Stimulated activated CD8-positive, alpha-beta memory T cell treated with anti-CD3 and anti-CD28 coated beads, Interleukin-15, amount 100 ng/mL, for 24 hours (primary cell): ENCODE measurements at places on chromosomes 2 and 18.

DNA sequence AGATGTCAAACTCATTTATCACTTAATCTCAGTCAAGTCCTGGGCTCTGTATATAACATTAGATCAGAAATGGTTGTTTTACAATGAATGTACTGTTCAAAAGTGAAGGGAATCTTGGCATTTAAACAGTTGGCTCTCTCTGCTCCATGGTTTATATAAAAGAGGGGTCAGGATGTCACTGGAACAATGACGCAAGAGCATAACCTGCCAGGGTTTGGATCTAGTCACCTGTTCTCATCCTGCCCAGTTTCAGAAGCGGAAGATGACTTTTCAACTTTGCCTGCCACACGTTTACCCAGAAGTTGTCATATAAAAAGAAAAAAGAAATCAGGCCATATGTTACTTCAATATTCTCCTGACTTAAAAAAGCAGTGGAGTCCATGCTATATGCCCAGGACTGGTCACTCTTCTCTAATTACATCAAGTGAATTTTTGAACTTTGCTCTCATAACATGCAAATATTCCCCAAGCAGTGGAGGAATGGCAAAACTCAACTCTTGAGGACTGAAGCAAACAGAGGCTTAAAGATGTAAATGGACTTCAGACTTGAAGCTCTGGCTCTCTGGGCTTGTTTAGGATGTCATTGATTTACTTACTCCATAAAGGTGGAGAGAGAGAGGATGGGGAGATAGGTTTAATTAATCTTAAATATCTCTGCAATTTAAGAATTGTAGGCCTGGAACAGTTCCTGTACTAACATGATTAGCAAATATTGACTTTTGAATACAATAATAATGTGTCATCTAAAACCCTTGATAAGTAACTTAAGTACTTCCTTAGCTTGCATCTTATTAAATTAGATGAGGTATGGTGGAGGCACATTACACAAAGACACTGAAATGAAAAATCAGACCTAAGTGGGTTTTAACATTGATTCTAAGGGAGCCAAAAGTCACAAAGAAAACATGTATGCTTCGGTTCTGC, 58.3 kb downstream of the ETAA1 start:
- DNase-seq = no peak

DNA sequence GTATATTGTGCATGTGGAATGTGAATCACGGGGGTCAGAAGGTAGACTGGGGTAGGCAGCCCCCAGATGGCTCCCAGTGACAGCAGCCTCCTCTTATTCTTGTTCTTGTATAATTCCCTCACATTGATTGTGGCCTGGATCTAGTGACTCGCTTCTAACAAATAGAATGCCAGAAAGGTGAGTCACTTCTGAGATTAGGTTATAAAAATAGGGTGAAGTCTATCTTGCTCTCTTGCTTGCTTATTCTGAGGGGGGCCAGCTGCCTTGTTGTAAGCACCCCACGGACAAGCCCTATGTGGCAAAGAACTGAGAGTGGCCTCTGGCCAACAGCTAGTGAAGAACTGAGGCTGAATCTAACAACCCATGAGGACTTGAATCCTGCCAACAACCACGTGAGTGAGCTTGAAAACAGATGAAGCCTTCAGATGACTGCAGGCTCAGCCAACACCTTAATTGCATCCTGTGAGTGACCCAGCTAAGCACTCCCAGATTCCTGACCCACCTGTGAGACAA, 15.6 kb upstream of the RMND5A start:
- no peak for DNase-seq

GRCh38 chr2:63740020-63740419, 101.7 kb upstream of the UGP2 start:
- no peak for DNase-seq

DNA sequence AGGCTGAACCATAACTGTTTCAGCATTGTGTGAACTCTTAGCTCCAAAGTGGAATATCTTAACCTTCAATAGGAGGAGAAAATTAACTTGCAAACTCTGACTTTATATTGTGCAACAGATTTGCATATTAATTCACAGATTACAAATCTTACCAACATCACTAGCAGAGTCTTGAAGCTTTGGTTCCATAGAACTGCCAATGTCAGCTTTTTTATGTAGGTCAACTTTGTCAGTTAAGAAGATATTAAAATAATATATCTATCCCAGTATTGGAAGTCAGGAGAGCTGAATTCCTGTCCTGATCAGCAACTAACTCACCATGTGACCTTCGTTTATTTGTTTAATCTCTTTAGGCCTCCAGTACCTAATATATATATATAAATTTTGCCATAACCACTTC, 121.8 kb downstream of the EPHA4 start:
- DNase-seq = no peak

DNA sequence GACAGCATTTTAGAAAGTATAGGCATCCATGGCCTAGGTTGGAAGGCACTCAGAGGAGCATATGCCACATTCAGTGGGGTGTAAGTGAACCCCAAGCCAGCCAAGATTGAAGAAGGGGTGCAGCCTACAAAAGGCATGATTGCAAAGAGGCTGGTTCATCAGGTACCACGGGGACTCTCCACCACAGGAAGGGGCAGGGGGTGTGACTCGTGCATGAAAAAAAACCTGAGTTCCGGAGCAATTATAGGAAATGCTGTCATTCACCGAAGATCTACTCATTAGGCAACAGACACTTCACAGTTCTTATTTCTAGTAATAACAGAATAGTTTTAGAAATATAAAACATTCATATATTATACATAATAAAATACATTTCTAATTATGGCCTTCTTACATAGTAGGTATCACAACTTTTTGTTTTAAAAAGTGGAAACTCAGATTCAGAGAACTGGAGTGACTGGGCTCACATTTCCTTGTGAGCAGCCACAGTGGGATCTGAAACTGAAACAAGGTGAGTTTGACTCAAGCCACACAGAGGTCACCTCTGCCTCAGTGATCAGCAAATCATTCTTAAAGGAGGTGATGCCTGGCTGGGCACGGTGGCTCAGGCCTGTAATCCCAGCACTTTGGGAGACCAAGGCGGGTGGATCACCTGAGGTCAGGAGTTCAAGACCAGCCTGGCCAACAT, 188.4 kb upstream of the GYPC start:
- DNase-seq = no peak

DNA sequence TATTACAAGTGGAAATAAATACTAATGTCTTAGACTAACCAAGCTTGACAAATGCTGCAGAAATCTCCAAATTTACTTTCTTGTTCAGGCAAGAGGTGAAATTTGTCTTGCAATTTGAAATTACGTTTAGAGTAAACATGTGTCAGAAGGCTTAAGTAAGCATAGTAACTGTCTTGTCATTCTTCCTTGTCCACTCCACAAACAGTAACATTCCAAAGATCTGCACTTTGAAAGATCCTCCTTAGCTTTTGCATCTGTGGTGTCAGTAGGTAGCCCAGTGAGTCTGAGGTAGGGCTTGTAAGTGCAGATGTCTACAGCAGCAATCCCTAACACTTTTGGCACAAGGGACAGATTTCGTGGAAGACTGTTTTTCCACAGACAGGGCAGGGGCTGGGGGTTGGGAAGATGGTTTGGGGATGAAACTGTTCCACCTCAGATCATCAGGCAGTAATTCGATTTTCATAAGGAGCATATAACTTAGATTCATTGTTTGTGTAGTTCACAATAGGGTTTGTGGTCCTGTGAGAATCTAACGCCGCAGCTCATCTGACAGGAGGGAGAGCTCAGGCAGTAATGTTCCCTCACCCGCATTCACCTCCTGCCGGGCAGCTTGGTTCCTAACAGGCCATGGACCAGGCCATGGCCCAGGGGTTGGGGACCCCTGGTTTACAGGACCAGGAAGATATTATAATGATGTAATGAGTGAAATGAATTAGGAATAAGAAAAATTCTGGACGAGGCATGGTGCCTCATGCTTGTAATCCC, 18.6 kb downstream of the RASGRP3 start:
- no peak for DNase-seq

- DNase-seq = no peak
Measured at GRCh38 chr18:1394966-1395365, 490.3 kb downstream of the ADCYAP1 start.

GRCh38 chr2:224194161-224194560, 155.1 kb upstream of the SERPINE2 start:
- DNase-seq = no peak

DNA sequence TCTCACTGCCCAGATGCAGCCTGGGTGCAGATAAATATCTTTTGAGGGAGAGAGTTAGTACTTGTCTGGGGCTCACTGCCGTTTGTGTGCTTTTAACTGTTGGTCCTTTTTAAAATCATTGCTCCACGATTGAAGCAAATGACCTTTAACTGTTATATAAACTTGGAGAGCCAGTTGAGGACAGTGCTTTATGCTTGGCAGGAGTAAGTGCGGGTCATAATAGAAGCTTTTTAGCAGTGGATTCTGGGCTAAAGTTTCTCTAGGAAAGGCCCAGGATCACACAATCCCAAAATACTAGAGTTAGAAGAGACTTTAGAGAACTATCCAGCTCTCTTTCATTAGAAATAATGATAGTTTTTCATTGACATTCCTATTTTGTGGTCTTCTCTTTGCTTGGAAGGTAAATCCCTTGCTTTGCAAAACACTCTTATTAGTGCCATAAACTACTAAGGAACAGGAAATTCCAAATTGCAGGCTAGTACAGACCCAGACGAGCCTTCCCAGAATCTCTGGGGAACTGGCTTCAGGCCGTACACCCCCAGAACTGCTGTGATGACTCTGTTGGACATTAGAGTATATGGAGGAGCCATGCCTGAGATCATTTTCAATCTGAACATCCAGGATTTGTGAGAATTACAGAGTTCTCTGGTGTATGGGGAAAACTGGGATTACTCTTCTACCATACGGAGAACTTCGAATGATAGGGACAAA, 19.1 kb downstream of the LIMS1 start:
- DNase-seq = no peak

GRCh38 chr2:157789933-157790511, 86.1 kb downstream of the ACVR1 start:
- no peak for DNase-seq

DNA sequence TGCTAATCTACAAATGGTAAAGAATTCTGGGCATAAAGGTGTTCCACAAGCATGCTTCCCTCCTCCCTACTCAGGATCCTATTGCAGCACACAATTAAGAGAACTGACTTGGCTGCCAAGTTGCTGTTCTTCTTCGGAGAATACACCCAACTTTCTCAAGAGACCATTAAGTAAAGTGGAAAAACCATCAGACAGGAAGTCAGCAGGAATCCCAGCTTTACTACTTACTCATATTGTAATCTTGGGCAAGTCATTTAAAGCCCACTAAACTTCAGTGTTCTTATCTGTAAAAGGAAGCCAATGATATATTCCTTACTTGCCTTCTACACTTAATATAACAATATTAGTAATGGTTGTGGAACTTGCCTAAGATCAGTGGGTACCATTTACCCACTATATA, 37.8 kb downstream of the PSTPIP2 start:
- DNase-seq = no peak

- no peak for DNase-seq
Measured at GRCh38 chr2:63189026-63189425, 138.4 kb downstream of the OTX1 start.

DNA sequence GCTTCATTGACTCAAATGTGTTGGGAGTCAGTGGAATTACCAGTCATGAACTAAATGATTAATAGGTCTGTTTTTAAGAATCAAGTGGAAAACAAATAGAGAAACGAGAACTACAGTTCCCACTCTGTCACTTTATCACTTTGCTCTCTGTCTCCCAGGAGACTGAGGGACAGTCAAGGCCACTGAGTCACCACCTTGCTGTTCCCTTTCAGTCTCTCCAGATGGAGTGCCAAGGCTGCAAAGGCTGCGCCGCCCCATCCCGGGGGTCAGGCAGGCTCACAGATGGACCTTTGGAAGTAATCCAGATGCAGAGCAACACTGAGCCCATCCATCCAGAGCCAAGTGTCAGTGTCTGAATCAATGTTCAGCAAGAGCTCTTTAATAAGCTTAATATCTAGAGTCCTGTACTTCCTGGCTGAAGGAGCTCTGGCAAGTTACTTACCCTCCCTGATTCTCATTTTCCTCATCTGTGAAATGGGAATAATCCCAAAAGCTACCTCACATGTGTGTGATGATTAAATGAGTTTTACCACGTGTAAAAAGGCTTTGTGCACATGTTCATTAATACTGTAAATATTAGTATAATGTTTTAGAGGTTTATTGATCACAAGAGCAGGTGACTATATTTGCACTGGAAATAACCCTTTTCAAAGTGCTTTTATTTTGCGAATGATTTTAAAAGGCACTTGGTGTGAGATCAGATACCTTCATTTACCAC, 43.0 kb upstream of the EFEMP1 start:
- DNase-seq = no peak

- no peak for DNase-seq
Measured at GRCh38 chr2:68246396-68246795, 5.9 kb downstream of the PPP3R1 start.

GRCh38 chr2:133142087-133142486, 426.2 kb downstream of the NCKAP5 start:
- no peak for DNase-seq

GRCh38 chr2:100262555-100263320, 59.6 kb downstream of the LONRF2 start:
- DNase-seq = peak; percentile 34

DNA sequence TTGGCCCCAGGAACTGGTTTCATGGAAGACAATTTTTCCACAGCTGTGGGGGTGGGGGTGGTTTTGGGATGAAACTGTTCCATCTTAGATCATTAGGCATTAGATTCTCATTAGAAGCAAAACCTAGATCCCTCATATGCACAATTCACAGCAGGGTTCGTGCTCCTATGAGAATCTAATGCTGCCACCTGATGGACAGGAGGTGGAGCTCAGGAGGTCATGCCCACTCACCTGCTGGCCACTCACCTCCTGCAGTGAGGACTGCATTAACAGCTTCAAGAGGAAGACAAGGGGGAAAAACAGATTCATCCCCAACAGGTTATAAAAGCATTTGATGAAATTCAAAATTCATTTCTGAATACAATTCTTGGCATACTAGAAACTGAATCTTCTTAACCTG, 38.5 kb downstream of the THAP4 start:
- DNase-seq = no peak

GRCh38 chr18:13353084-13353823, 134.7 kb downstream of the LDLRAD4 start:
- DNase-seq = no peak

GRCh38 chr2:136118819-136119716, 1.1 kb upstream of the CXCR4 start:
- DNase-seq = peak; percentile 28

- DNase-seq = no peak
Measured at GRCh38 chr2:216643986-216644659, 10.9 kb downstream of the IGFBP2 start.
